ENCODE measurements at places on chromosomes 6 and 20.

- DNase-seq, result no peak
Observed at GRCh38 chr20:23325107-23325506, 25.5 kb upstream of the NXT1 start.

DNA sequence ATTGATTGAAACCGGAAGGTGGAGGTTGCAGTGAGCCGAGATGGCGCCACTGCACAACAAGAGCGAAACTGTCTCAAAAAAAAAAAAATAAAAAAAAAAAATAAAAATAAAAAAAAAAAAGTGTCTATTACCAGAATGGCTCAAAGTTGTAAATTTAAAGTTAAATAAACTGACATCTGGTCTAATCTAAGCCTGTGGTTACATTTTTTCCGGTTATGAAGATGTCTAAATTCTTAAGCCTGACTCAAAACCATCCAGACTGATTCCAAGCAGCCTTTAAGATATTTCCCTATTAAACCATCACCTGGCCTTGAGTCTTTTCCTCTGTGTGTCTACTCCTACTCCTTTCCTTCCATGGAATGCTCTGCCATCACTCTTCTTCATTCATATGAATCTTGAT is 371.7 kb upstream of the RUNX2 start:
- DNase-seq, result no peak

DNA sequence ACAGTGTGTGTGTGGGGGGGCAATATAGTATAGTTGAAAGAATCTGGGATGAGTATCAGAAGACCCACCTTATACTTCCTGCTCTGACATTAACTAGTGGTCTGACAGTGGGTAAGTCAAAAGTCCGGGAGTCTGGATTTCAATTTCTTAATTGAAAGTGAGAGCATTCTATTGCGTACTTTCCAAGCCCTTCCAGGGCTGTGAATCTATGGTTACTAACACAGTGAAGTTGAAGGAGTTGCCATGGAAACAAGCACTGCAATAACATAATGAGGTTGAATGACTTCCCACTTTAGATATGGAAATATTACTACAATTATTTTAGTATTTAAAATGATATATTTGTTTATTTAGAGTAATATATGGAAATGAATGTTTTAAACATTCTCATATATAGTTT is 80.2 kb downstream of the MLIP start:
- DNase-seq, result no peak

DNA sequence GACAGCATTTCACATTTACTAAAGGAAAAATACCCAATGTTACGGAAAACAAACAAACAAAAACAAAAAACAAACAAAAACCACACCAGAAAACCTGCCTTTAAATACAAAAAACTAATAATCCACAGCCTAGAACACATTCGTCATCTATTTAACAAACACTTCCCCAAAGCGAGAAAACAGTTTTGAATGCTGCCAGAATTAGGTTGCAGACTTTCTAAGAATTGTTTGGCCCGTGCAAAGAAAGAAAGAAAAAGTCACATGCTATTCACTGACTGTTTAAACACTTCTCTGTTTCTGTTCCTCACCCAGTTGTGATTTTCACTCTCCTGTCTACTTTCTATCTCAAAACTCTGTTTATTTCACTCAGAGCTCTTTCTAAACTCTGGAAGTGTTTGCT is 52.5 kb downstream of the BCAS1 start:
- no peak for DNase-seq

Measured in activated T-cell treated with anti-CD3 and anti-CD28 coated beads, Interleukin-2, amount 50 U/mL, for 4 hours (primary cell).